Fibroblast of the aortic adventitia (primary cell): ENCODE measurements at places on chromosomes 3 and 15.

DNA sequence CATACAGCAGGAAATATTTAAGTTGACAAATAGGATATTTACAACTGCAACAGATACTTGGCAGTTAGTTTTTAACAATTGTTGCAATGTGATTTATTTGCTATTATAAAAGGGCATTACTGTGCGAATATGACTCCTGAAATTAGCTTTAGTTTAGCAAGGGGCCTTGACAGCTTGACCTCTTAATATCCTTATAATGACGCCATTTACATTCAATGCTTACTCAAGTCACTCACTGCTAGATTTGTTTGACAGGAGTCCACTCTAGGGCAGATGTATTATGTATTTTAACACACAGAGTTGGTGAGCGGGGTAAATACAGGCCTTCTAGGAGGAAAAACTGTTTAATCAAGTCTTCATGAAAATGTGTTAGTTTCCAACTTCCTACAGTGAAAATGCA is 58.1 kb upstream of the C15orf61 start:
- no peak for DNase-seq

GRCh38 chr15:90059208-90059985 is 42.9 kb downstream of the IDH2 start:
- DNase-seq: no peak

GRCh38 chr3:173743111-173743510 is 345.6 kb downstream of the NLGN1 start:
- peak; percentile 25 for DNase-seq

GRCh38 chr3:126269354-126269753 is 87.9 kb downstream of the KLF15 start:
- DNase-seq: no peak

DNA sequence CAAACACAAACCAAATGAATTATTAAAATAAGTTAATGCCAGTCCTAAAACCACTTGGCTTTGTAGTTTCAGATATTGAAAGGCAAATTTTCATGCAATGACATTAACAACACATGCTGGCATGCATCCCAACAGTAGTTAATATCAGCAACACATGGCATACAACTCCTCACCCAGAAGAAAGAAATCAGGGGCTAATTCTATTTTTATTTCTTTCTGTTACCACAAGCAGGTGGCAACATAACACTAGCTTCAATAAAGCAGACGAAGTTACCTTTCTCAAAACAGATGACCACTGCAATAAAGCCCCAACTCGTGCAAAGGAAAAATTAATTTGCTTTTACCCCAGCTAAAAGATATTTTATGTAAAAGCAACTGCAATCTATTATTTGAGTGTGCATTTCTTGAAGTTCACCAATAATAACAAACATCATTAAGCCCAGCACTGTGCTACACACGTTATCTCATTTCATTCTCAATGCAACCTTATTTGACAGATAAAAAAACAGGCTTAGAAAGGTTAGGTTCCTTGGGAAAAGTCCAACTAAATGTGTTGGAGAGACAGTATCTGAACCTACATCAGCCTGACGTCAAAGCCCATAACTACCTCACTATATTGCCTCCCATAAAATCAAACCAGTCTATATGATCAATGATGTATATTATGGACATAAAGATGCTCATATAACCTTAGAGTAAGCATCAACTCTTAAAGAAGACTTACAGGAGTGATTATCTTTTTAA is 2.8 kb downstream of the TOP2B start:
- DNase-seq: peak; percentile 9

DNA sequence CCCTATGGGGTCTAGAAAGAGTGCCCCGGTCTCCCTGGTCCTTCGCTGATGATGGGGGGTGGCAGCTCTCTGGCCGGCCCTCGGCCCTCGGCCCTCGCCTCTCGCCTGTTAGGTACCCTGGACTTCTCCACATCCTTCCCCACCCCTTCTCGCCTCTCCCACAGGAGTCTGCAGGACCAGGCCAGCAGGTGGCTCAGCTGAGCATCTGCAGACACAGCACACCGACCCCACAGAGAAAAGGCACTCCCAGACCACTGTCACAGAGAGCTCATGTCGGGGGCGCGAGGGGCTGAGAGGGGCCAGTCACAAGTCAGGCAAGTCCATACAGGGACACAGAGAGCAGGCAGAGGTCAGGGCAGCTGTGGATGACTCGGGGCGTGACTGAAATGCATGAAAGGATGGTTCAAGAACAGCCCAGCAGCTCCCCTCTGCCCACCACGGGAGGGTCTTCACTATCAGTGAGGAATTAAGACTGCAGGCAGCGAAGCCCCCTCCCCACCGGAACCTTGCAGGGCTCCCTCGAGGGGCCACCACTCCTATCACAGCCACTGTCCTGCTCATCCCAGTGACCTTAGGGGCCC is 181.7 kb upstream of the NSMCE3 start:
- DNase-seq: no peak

DNA sequence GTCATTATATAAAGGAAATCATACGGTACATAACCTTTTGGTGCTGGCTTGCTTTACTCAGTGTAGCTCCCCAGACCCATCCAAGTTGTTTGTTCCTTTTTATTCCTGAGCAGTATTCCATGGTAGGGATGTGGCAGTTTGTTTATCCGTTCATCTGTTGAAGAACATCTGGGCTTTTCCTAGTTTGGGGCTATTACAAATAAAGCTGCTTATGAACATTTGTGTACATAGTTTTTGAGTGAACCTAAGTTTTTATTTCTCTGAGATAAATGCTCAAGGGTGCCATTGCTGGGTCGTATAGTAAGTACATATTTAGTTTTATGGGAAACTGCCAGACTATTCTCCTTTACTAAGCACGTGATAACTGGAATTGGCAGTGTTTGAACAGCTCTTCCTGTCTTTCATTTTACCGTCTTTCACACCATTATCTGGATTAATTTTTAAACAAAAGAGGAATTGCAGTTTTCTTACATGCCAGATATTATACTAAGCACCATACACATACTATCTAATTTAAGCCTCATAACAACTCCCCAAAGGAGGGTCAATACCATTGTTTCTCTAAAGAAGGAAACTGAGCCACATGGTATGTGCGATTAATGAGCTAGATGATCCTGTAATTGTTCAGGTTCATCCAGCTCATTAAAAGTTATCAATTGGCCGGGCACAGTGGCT is 85.6 kb downstream of the PTPRG start:
- DNase-seq: no peak

DNA sequence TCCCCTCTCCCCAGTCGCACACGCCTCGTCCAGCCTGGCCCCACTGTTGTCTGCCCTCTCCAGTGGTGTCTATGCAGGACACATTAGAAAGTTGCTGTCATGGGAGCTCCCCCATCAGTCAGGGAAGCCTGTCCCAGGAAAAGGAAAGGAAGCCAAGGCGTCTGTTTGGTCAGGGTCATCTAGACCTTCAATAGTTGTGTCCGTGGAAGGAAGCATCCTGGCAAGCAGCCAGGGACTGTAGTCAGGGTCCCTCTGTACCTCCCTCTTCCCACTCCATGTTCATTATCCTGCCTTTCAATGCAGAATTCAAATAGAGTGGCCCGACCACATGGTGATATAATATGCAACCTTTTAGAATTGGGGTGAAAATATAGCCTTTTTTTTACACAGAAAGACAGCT is 60.7 kb upstream of the RAB6B start:
- DNase-seq: no peak
